ENCODE measurements at places on chromosomes 6 and 20.
A peak's percentile ranks its signal among the peaks of the same experiment; 100 is the strongest.

DNA sequence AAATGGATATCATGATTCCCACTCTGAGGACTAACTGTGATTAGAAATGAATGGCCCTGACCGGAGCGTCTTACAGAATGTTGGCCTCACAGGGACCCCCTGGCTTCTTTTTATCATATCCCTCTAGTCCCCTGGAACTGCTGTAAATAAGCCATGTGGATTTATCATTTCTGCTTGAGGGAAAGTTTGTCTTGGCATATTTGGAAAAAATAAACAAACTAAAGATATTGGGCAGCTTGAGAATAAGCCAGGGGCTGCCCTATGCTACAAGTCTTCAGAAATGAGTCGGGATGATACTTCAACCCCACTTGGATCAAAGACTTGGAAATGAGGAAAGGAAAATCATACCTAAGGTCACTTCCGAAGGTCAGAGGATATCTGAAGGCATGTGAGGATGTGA lies 179.1 kb downstream of the THBS2 start:
- DNase-seq, result peak; percentile 36

- DNase-seq, result no peak
These were observed 25.5 kb downstream of the RWDD2A start for GRCh38 chr6:83218646-83219045.

GRCh38 chr6:1834646-1835516 lies 225.2 kb downstream of the FOXC1 start:
- no peak for DNase-seq

DNA sequence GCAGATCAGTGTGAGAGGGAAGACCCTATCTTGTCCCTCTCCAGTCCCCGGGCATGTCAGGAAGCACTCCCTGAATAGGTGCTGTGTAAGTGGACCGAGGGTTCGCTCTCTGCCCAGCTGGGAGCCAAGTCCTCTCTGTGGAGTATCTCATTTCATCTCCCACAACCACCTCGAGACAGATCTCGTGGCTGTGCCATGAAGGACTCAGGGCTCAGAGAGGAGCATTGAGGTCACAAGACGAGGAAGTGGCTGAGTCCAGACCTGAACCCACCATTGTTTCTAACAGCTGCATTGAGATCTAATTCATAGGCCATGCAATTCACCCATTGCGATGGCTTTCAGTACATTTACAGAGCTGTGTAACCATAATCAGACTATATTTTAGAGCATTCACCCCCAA lies 34.7 kb upstream of the STX16 start:
- no peak for DNase-seq

GRCh38 chr6:303948-304558 lies 11.8 kb downstream of the DUSP22 start:
- DNase-seq, result no peak

DNA sequence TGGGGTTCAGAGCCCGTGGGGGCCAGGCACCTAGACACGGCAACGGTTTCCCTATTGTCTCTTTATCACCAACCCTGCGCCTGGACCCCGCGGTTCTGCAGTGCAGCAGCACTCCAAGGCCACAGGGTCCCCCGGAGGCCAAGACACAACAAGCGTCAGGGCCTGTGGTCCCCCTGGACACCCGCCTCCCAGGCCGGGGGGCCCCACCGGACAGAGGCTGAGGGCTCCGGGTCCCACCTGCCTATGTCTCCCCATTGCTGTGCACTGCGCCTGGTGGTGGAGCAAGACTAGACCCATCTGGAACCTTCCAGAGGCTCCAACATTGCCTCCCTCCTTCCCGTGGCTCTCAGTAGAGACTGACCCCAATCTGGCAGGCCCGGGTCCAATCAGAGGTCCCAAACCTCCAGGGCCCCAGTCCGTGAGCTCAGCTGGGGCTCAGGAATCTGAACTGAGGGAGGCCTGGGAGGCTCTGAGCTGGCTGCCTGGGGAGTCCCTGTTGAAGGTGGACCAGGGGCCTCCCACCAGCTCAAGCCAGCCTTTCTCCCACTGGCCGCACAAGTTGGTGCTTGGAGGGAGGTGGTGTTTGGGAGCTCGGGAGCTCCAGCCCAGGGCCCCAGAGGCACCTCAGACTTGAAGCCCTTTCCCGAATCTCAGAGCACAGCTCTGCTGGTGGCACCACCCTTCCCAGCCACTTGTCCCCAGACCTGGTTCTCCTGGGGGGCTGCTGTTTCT lies 8.8 kb downstream of the GATA5 start:
- no peak for DNase-seq

DNA sequence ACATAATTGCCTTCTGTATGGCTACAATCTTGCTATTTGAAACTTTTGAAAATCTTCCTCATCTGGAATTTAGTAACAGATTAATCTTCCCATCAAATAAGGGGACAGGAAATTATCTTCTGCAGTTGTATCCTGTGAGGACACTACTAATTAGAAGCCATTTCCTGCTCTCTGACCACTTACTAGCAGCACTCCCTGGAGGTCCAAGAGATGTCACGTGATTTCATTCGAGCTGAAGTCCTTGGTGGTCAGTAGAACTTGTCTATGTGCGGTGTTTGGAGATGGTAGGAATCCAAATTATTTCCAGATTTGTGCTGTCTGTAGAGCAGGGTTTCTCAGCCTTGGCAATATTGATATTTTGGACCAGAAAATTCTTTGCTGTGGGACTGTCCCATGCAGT lies 202.5 kb downstream of the TFAP2B start:
- no peak for DNase-seq

GRCh38 chr6:137316626-137317025 lies 97.4 kb upstream of the IFNGR1 start:
- DNase-seq, result peak; percentile 70

DNA sequence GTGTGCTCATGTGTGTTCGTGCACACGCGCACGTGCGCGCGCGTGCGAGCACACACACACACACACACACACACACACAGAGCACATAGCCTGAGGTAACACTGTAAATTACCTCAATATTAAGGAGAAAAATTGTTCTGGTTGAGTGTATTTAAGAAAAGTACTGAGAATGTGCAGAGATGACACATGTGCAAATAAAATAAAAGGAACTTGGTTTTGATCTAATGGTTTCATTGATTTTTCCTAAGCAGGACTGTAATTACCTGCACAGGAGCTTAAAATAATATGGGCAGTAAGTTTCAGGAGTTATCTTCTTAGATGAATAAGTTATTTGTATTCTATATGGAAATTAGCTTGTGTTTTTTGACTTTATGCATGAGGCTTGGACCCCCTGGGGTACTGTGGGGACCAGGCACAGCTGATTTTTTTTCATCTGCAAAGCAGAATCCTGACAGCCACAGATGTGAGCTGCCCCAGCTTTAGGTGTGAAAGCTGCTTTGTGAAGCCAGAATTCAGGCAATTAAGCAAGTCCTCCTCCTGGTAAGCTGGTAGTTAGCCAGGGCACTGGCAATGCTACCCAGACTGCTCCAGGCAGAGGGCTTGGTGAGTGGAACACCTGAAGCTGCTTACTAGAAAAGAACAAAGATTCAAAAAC lies 1040.6 kb upstream of the CITED2 start:
- DNase-seq, result no peak

- no peak for DNase-seq
These were observed 111.8 kb downstream of the PLCB4 start for GRCh38 chr20:9180481-9181257.

DNA sequence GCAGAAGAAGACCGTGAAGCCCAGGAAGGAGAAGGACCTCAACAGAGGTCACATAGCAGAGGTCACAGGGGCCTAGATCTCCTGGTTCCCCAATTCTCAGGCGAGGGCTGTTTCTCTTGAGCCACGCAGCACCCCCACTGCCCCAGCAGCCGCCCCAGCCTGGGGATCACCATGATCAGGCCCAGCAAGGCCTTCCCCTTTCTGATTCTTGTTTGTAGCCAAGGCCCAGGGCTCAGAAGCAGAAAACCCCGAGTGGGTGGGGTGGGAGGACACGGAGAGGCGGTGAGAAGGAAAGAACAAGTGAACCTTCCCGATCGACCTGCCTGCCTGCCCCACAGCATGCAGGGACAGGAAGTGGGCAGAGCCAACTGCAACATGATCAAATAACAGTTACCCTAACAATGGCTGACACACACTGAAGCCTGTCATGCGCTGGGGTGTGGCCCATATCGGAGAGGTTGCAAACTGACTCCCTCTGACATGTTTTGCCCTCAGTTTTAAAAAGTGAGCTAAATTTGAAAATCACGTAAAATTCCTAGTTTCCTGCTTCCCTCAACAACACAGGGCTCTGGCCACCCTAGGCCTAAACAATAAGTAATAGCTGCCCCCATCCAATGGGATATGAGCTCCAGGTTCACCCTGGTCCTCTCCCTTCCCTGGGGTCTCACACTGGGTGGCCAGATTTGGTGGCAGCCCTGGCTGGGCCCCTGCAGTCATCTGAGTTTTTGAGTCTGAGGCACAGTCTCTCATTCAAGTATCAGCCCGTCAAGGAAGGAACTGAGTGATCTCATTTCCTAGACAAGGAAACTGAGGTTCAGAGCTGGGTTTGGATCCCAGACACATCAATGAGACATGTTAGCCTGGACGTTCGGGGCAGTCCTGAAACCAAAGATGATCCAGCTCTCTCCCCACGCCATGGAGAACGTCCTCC lies 6.5 kb downstream of the PEDS1 start:
- DNase-seq, result peak; percentile 43

- no peak for DNase-seq
These were observed 106.0 kb downstream of the ADGRG6 start for GRCh38 chr6:142407685-142408273.

DNA sequence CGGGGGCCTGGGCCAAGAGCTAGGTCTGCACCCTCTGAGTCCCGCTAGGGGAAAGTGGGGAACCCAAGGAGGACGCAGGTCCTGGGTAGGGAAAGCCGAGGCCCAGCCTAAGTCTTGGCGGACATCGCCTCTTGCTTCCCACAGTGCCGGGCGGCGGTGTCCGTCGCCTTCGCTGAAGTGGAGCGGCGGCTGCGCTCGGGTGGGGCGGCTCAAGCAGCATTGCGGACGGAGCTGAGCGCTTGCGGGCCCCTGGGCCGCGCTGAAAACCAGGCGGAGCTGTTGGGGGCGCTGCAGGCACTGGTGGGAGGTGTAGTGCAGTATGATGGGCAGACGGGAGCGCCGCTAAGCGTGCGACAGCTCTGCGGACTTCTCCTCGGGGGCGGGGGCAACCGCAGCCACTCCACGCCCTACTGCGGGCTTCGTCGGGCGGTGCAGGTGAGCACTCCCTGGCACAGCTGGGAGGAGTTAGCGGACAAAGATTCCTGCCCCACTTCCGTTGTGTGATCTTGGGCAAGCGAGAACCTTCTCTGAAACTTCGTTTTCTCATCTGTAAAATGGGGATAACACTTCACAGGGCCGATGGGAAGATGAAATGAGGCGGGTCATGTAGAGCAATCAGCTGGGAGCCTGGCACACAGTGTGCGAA lies 4.2 kb downstream of the PRSS16 start:
- peak; percentile 28 for DNase-seq

DNA sequence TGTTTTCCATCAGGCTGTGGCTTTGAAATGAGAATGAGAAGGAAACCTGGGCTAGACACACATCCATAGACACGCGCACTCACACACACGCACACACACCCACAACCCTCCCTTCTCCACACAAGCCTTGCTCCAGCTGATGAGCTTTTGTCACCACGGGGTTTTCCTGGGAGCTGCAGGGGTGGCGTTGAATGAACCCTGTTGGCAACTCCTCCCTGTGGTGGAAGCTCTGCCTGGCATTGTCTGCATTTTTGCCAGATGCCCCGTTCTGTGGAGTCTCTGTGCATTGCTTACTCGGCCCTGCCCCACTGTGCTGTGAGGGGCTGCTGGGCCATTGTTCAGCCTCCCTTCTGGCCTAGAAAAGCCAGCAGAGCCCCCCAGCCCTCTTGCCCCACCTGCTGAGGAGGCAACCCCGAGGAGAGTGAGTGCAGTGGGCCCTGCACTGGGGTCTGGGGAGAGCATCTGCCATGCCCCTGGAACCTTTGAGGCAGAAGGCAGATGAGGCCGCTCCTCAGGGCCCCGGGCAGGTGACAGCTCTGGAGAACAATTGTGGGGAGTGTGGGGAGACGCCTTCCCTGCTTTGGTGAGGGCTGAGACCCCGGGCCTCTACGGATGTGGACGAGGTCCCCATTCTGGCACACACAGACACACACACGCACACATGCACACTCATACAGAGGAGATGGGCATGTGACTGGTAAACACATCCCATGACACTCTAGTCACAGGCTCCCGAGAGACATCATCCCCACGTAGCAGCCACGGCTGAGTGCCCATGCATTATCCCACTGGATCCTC lies 9.9 kb downstream of the ADIG start:
- no peak for DNase-seq

- peak; percentile 85 for DNase-seq
These were observed 83.8 kb upstream of the ELOVL5 start for GRCh38 chr6:53432318-53433161.

- no peak for DNase-seq
These were observed 183.4 kb upstream of the AKAP12 start for GRCh38 chr6:151056230-151056907.

DNA sequence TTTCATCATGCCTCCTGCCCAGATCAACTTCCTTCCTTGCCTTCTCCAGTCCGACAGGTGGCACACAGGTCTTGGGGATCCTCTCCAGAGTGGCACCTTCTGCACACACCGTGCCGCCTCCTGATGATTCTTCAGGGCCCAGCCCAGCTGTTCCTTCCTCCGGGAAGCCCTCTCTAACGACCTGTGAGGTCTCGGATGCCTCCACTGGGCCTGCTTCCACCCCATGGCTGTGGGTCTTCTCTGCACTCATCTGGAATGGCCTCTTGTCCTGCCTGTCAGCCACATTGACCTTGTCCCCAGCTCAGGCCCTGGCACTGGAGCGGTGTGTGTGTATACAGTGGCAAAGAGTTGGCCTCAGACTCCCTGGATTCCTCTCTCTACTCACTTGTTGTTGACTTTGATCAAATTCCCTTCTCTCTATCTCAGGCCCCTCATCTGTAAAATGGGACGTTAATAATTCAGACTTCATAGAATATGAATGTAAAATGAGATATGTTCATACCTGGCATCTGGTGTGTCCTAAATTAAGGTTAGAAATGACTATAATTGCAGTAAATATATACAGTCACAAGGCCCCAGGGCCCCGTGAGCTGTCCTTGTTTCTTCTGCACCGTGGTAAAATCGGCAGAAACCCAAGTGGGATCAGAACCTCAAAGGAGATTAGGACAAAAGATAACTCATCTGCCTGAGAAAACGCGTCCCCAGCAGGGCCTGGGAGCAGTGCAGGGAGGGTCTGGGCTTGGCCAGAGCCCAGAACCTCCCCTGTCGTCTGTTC lies 1.5 kb downstream of the FAM210B start:
- no peak for DNase-seq

GRCh38 chr6:148652205-148652604 lies 94.6 kb upstream of the UST start:
- DNase-seq, result peak; percentile 46

DNA sequence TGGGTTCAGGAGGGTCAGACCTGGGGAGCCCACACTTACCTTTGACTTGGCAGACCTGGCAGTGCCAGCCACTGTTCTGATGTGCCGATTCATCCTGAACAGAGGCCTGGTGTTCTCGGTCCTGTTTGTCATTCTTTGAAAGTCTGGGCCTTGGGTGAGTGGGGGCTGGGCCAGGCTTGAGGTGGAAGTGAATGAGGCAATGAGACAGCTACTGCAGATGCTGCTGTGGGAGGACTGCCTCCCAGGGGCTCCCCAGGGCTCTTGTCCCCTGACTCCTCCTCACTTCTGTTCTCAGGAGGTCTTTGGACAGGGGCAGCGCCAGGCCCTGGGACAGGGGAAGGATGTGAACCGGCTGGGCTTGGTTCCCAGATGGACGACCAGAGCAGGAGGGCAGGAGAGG lies 5.6 kb upstream of the TREML4 start:
- DNase-seq, result no peak

Measured in adipocyte (in vitro differentiated cells).